Naive thymus-derived CD8-positive, alpha-beta T cell (primary cell): ENCODE measurements at places on chromosomes 3 and 15.
A peak's percentile ranks its signal among the peaks of the same experiment; 100 is the strongest.

GRCh38 chr3:59540241-59540640 is 490.4 kb upstream of the CFAP20DC start:
- peaks cover 5% of the 10 kb centered on the region for H3K36me3 ChIP-seq
- peak overlapping the region; percentile 3 for H3K27ac ChIP-seq
- H3K4me1 ChIP-seq: peaks cover 15% of the 10 kb centered on the region
- no peak for DNase-seq

GRCh38 chr3:82293435-82293834 is 532.0 kb upstream of the GBE1 start:
- H3K27me3 ChIP-seq: no peaks in the 10 kb centered on the region
- H3K4me1 ChIP-seq: no peaks in the 10 kb centered on the region
- H3K36me3 ChIP-seq: no peaks in the 10 kb centered on the region
- no peak overlapping the region for H3K4me3 ChIP-seq
- no peak for DNase-seq

GRCh38 chr15:64566629-64567427 is 106.5 kb downstream of the ZNF609 start:
- H3K27ac ChIP-seq: no peak overlapping the region
- H3K4me3 ChIP-seq: no peak overlapping the region
- no peak for DNase-seq
- peaks cover 38% of the 10 kb centered on the region for H3K4me1 ChIP-seq

GRCh38 chr15:31306426-31307269 is 20.0 kb upstream of the KLF13 start:
- H3K4me1 ChIP-seq: peaks cover 70% of the 10 kb centered on the region
- no peaks in the 10 kb centered on the region for H3K36me3 ChIP-seq
- no peak overlapping the region for H3K4me3 ChIP-seq

- peaks cover 5% of the 10 kb centered on the region for H3K4me1 ChIP-seq
- H3K27ac ChIP-seq: no peak overlapping the region
- H3K36me3 ChIP-seq: no peaks in the 10 kb centered on the region
- no peak for DNase-seq
- H3K4me3 ChIP-seq: no peak overlapping the region
- peaks cover 59% of the 10 kb centered on the region for H3K27me3 ChIP-seq
Measured at GRCh38 chr15:34721802-34722438, 32.9 kb downstream of the GJD2 start.

DNA sequence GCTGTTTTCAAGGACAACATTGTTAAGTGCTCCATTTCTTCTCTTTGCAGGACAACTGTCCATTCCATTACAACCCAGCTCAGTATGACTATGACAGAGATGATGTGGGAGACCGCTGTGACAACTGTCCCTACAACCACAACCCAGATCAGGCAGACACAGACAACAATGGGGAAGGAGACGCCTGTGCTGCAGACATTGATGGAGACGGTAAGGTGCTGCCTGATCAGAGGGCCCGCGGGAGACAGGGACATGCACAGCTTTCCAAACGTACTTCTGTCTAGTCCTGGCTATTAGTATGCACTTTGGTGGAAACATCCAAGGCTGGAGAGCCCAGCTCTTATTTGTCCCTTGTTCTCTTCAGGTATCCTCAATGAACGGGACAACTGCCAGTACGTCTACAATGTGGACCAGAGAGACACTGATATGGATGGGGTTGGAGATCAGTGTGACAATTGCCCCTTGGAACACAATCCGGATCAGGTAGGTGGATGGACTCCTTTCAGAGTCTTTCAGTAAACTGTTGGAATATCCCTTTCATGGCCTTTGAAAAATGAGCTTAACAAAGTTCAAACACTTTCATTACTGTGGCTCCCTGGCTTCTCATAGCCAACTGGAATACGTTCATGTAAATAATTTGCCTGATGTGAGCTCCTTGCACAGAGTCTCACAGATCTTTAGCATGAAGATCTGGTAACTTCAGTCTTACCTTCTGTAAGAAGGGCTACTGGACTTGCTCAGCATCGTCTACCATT is 10.4 kb downstream of the THBS1 start:
- no peaks in the 10 kb centered on the region for H3K27me3 ChIP-seq
- H3K4me3 ChIP-seq: no peak overlapping the region
- DNase-seq: no peak
- H3K36me3 ChIP-seq: no peaks in the 10 kb centered on the region
- no peaks in the 10 kb centered on the region for H3K4me1 ChIP-seq

DNA sequence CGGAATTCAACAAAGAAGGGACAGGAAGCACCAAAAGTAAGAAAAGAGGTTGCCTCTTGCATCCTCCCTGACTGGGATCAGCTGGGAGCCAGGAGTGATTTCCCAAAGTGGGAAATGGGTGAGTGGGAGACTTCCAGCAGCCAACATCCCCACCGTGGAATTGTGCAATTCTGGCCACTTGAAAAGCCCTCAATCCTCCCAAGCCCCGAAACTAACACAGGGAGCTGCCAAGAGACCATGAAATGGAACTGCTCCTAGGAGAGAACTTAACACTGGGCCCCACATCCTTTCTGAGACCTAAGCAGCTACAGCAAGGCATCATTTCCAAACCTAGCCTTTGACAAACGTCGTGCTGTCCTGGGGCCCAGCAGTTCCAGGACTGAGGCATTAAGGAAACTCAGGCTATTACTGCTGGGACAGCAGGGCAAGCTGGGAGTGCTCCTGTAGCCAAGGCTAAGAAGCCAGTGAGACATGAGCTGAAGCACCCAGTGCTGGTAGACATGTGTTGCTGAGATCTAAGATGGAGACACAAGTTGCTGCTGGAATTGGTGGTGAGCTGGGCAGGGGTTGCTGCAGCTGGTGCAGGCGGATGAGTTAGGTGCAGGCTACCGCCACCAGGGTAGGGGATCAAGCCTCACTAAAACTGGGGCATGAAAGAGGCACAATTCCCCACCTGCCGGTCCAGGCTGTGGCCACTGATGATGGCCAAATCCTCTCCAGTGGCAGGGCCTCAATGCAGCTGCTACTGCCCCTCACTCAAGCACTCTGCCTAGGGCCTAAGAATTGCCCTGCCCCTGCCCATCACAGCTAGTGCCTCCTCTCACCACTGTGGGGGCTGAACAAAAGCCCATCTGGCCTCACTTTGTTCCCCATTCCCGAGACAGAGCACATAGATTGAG is 43.9 kb downstream of the ALDH1A2 start:
- no peak overlapping the region for H3K27ac ChIP-seq
- peaks cover 22% of the 10 kb centered on the region for H3K27me3 ChIP-seq
- H3K4me3 ChIP-seq: no peak overlapping the region

DNA sequence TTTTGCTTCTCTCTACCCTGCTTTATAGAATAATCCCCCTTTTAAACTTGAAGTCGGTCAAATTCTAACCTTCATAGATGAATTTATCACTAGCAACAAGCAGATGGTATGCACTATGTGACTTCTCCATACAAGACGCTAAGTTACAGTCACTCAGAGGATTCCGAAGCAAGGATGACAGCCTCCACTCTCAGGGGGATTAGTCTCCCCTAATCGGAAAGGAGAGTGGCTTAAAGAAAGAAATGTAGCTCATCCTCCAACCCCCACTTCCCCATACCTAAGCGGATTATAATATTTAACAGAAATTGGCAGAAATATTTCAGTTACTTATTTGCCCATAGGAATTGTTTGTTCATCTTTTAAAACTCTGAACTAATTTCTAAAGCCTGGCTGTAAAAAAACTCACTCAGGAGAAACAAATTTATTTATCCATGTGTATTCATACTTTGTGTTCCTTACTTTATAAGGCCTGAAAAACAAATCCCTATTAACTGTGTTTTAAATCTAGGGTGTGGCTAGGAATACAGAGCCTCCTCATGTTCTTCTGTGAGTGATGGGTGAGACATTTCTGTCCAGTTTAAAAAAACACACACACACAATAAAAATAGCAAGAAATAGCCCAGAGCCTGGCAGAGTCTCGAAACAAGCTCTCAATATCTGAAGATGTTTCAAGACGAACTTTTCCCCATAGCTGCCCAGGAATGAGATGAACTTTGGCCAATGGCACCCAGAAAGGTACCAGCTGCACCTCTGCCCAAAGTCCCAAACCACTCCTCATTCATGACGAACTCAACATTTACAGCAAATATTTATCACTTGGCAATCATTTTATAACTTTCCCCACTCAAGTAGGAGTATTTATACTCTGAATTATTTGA is 18.7 kb downstream of the SIAH2 start:
- no peak for DNase-seq
- no peak overlapping the region for H3K27ac ChIP-seq
- peaks cover 12% of the 10 kb centered on the region for H3K36me3 ChIP-seq

DNA sequence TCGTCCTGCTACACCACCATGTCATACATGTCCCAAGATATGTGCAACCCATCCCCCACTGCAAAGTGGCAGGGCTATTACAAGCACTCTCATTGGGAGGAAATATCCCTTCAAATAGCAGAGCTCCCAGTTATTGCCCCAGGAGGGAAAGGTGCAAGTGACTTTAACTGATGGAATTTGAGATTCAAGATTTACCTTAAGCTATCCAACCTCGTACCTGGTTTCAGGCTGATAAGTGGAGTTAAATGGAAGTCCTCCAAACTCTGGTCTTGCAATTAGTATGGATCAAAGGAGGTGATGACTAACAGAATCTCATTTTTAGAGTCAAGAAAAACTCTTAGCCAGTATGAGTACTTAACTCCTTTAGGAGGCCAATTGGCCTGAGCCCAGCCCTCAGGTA is 2.1 kb downstream of the SLCO2A1 start:
- H3K27me3 ChIP-seq: peaks cover 40% of the 10 kb centered on the region
- H3K27ac ChIP-seq: no peak overlapping the region
- H3K4me1 ChIP-seq: peaks cover 3% of the 10 kb centered on the region
- no peak overlapping the region for H3K4me3 ChIP-seq
- DNase-seq: no peak

- H3K27ac ChIP-seq: no peak overlapping the region
- H3K4me1 ChIP-seq: peaks cover 13% of the 10 kb centered on the region
- no peak overlapping the region for H3K4me3 ChIP-seq
- no peak for DNase-seq
Measured at GRCh38 chr3:67400476-67400875, 253.9 kb downstream of the SUCLG2 start.

GRCh38 chr15:74007820-74008371 is 13.4 kb downstream of the PML start:
- peak overlapping the region; percentile 94 for H3K27ac ChIP-seq
- H3K36me3 ChIP-seq: peaks cover 45% of the 10 kb centered on the region
- no peak for DNase-seq
- H3K4me3 ChIP-seq: peak overlapping the region; percentile 81

GRCh38 chr3:46586738-46587246 is 20.7 kb upstream of the LRRC2 start:
- peaks cover 3% of the 10 kb centered on the region for H3K4me1 ChIP-seq
- H3K27me3 ChIP-seq: peaks cover 4% of the 10 kb centered on the region
- no peak for DNase-seq

GRCh38 chr3:168511428-168512014 is 415.8 kb upstream of the GOLIM4 start:
- H3K4me3 ChIP-seq: no peak overlapping the region
- H3K4me1 ChIP-seq: no peaks in the 10 kb centered on the region
- no peaks in the 10 kb centered on the region for H3K27me3 ChIP-seq

DNA sequence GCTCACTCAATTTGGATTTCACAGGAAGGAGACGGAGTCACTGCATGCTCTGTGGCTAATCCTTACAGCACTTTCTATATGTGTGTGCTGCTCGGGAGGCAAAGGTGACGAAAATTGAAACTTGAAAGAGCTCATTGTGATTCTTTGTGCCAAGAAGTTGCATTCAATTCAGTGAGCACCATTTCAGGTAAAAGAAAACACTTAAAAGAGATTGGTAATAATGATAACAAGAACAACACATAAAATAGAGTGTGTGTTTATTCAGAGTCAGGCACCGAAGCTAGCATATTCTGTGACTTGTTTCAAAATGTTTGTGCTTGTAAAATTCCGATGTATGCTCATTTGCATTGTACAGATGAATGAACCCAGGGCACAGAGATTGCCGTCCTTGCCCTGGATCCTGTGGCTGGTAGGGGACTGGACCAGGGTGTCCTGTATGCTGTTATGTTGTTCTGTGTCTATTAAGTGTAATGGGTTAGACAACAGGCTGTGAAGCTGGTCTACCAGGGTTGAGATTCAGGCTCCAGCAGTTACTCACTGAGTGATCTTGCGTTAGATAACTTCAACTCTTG is 193.3 kb upstream of the PROK2 start:
- H3K4me1 ChIP-seq: no peaks in the 10 kb centered on the region
- H3K27me3 ChIP-seq: peaks cover 8% of the 10 kb centered on the region
- H3K4me3 ChIP-seq: no peak overlapping the region
- H3K27ac ChIP-seq: no peak overlapping the region
